ENCODE measurements at places on chromosomes 11 and 22. TPM values are rescaled to one million over a fixed set of nuclear protein-coding genes. Genes with fewer than 3 reads are reported as not detected.

The OMP gene
- total RNA-seq: not detected

The PGR gene
- total RNA-seq: not detected

The UBASH3B gene
- 6.8 TPM for total RNA-seq

The SHISAL1 gene
- total RNA-seq: 4.3 TPM

The TRIM49 gene
- total RNA-seq: not detected

The ANO1 gene
- not detected for total RNA-seq

The WNT7B gene
- total RNA-seq: 14.2 TPM

The MFRP gene
- not detected for total RNA-seq

The CLMP gene
- total RNA-seq: 4.2 TPM

The MN1 gene
- 19.0 TPM for total RNA-seq

The SCARF2 gene
- 23.1 TPM for total RNA-seq

The SEPTIN3 gene
- 75.0 TPM for total RNA-seq

The APOA5 gene
- total RNA-seq: not detected

The TPH1 gene
- total RNA-seq: 0.66 TPM

The MS4A3 gene
- not detected for total RNA-seq

The FGF3 gene
- not detected for total RNA-seq

The DEFB131B gene
- not detected for total RNA-seq

The PANX1 gene
- total RNA-seq: 42.0 TPM

The ARAP1 gene
- total RNA-seq: 79.0 TPM

The SLC22A25 gene
- total RNA-seq: not detected

The PGA5 gene
- not detected for total RNA-seq

The TSGA10IP gene
- total RNA-seq: 2.7 TPM

The ARL2 gene
- total RNA-seq: 117 TPM

The RASGRP2 gene
- total RNA-seq: 0.93 TPM

The SMTN gene
- 55.0 TPM for total RNA-seq

The ADM2 gene
- 1.7 TPM for total RNA-seq

The ZP1 gene
- not detected for total RNA-seq

All from neural crest cell (in vitro differentiated cells).